Activated CD8-positive, alpha-beta T cell treated with anti-CD3 and anti-CD28 coated beads, Interleukin-2, amount 10 ng/mL, durations not matched to agents 7 days and 5 days (primary cell): ENCODE measurements at places on chromosomes 3 and 15.

- no peak for DNase-seq
These were observed 5.1 kb downstream of the SPTBN5 start for GRCh38 chr15:41888662-41889253.

DNA sequence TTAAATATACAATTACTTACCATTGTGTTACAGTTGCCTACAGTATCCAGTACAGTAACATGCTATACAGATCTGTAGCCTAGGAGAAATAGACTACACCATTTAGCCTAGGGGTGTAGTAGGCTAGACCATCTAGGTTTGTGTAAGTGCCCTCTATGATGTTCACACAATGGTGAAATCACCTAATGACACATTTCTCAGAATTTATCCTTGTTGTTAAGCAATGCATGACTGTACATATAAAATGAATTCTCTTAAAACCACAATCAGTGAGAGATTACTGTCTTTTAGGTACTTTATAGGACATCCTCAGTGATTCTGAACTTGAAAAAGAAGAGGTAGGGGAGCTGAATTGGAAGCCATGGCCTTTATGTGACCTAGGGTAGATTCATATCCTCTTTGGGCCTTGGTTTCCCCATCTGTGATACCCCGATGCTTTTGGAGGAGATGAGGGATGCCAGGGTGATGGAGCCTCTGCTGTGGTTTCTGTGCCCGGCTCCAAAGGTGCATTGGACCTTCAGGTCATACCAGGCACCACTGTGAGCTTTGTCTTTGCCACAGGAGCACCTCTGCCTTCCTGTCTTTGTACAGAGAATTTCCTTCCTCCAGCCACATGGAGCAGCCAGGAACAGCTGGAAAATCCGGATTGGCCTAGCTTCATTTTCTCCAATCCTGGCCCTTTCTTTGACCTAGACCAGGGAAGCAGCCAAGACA, 51.9 kb upstream of the FLNB start:
- no peak for DNase-seq

- no peak for DNase-seq
These were observed 800 bp downstream of the DAG1 start for GRCh38 chr3:49470714-49471420.

DNA sequence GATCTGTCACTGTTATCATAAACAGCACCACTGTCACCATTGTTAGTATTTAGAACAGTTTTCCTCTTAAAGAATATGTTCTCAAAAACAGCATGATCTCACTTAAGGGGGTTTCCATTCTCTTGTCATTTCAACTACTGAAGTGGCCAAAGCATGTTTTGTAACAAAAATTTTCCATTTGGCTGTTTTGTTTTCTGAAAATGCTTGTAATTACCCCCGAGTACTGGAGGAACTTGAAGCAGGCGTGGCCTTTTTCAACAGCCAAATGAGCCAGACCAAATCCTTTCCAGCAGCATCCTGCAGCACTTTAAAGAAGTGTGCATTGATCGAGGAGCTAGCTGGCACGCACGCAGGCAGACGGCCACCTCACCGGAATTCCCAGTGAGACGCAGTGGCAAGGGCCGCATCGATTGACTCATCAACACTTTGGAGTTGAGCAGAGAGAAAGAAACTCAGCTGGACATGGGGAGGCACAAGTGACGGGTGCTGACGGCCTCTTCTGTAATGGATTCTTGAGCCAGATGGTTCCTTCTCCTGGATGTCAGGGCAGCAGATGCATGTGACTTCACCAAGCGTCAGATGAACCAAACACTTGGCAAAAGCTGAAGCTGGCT, 234.3 kb upstream of the IGF1R start:
- DNase-seq: no peak

DNA sequence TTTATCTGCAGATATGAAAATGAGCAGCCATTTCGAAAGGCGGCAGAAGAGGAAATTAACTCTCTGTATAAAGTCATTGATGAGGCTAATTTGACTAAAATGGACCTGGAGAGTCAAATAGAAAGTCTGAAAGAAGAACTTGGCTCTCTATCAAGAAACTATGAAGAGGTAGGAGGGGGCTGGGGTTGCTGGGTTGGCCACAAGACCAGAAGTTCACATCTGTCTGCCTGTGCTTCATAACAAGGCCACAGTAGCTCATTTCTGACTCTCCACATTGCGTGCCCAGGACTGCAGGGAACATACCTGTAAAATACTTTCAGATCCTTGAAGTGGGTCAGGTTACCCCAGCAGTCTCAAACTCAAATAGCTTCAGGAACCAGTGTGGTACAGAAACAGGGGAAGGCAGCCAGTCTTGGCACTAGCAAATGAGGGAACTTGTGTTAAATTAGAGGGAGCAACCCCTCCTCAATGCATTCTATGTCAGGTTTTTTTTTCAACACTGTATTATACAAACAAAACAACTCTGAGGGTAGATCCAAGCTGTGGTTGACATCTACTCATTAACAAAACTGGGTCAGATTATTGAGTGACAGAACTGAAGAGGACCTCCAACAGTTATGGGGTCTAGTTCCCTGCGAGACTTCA, 48.7 kb downstream of the BFSP2 start:
- peak; percentile 44 for DNase-seq

DNA sequence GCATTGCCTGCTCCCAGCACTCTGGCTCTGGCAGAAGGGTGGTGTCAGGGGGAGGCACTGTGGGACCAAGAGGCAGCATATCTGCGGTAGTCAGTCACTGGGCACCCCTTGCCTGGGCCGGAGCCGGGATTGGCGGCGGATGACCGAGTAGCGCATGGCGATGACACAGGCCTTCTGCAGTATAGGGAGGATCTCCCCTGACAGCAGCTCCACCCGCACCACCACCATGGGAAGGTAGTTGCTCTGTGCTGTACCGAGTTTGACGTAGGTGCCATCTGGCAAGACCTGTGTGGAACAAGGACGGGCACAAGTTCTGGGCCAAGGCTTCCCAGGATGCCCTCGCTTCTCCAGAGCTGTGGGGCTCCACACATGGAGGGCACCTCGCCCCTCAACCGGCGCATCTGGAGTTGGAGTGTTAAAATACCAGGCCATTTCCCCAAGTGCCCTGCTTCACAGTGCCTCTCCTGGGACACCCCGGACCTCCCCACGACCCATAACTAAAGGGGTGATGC, 6.6 kb downstream of the ACOX2 start:
- DNase-seq: no peak

DNA sequence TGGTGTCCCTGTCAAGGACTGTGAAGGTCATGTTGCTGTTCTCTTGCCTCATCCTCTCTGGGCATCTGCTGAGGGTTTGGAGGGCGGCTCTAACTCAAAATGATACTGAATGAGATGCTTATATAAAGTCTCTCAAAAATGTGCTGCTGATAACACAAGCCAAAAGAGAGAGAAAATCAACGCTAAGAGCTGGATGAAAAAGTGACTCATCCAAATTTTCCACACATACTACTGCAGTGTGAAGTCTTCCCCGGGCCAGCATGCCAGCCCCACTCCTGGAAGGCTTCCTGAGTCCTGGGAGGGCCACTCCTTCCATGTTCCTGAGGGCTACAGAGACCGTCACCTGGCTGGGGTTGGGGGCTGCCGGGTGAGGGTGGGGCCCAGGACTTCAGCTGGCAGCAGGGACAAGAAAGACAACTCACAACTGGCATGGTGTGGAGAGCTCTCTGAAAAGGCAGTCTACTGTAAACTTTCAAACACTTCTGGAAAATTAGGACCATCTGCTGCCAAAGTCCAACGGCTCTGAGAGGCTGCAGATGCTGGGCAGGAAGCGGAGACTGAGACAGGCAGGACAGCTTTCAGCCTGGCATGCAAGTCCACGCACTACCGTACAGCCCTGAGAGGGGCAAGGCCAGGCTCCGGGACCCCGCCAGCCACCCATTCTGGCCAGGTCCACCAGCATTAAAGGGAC, 200.3 kb downstream of the ADAMTS17 start:
- no peak for DNase-seq

GRCh38 chr3:17941766-17942165, 199.3 kb upstream of the TBC1D5 start:
- no peak for DNase-seq

DNA sequence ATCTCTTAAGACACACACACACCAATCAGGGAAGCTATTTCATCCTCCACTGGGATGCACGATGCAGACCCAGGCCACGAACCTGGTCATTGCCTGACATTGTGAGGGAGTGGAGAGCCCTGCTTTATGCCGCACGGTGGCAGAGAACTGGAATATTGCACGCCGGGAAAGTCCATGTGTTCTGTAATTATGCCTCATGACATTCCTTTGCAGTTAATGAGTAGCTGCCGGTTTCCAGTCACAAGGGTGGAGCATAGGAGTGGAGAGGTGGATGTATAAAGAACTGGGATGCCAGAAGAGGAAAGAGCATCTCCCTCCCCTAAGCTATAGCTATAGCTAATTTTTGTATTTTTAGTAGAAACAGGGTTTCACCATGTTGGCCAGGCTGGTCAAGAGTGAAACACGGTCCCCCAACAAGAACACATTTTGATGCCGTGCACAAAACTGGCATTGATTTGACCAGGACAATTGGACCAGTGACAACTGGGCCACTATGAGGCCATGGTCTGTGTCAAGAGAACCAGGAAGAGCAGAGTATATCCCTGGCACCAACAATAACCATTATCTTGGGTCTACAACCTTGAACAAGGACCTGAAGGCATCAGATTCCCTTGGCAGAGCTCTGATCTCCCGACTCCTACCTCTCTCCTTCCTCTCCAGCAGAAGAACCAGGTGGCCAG, 51.4 kb downstream of the SH3BP5 start:
- DNase-seq: no peak

- peak; percentile 40 for DNase-seq
These were observed 41.1 kb upstream of the SKOR1 start for GRCh38 chr15:67784090-67784781.

DNA sequence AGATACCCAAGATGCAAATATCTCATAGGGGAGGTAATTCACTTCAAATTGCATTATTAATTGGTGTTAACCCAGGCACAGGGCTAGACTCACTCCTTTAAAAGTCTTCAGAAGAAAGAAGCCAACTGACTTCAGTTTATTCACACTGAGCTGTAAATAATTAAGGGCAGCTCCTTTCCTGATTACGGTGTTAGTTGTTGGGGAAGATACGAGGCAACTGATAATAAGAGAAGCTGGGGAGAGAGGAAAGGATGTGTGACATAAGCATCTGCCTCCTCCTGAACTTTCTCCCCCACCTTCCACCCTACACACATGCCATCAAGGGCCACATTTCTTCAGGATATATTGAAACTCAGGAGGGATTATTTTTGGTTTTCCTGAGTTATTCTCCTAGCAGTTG, 47.5 kb downstream of the ADGRG7 start:
- DNase-seq: no peak

- peak; percentile 68 for DNase-seq
These were observed 1.4 kb downstream of the MORF4L1 start for GRCh38 chr15:78873793-78874765.

DNA sequence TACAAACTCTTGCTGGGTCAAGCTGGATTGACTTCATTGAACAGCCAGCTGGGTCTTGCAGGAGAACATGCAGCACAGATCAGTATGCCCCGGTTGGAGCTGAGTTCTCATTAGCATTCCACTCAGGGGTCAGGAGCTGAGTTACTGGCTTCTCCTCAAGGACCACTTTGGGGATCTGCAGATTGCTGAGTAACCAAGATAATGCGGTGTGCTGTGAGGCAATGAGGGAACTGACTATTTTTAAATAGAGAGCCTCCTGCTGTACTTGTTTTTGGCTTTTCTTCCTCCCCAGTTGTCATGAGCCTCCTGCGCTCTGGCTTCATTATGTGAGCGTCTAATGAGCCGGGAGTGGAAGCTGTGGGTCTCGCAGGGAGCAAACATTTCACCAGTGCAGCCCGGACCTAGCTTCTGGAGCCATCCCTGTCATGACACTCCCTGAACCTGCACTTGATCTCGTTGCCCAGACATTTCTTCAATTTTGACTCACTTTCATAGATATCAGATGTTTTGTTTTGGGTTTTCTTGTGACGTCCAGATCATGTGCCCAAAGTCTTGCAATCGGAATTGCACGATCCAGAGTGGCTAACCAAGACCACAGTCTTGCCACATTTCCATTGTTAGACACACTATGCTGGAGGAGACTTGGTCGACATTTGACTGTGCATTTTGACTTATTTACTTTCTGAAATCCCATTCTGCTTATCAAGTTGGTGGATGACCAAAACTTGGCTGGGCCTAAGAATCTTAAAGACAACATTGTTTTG, 327.2 kb downstream of the LRTM1 start:
- no peak for DNase-seq

GRCh38 chr3:38731522-38731921, 82.0 kb upstream of the SCN5A start:
- no peak for DNase-seq

DNA sequence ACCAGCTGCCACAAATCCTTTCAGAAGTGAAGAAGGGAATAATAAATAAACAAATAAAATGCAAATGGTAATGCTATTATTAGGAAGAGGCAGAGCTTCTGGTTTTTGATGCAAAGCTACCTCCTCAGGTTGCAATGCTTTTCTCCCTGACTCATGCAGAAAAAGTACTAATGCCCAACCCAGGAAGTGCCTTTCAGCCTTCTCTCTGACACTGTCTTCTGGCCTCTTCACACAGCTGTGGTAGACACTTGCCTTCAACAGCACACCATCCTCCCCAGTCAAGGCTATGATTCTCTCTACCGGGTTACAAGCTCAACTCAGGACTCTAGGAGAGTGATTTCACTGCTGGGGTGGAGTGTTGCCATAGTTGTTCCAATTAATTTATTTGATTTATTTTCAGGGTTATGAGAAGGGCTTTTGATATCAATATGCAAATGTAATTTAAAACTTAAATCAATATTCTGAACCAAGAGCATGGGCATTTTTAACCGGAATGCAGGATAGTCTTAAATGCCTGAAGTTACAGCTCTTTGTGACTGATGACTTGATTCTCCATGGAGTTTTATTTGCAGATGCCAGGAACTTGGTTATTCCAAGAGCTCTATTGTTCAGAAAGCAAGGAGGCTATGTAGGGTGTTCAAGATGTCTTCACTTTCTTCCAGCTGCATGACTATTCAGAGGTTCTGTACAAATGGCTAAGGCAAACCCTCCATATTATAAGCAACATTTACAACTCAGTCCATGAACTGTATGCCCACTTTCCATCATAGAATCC, 27.1 kb upstream of the GALNT15 start:
- no peak for DNase-seq

DNA sequence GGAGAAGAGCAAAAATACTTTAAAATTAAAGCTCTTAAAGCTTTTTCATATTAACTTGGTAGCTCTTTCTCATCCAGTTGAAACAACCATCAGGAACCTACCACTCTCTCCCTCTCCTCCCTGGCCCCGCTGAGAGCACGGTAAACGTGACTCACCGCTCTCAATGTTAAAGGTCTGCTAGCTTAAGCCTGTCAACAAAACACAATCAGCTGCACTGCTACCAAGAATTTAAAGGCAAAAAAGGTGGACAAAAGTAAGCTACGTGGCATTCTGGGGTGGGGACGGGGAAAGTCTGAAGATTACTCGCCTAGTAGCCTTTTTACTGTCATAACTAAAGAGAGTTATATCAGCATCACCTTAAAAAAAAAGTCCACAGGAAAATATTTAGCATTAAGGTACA, 8.4 kb upstream of the GP5 start:
- DNase-seq: no peak

- DNase-seq: no peak
These were observed 35.7 kb upstream of the ACTL6A start for GRCh38 chr3:179526989-179527391.
